MV-4-11 (cell line): ENCODE measurements at places on chromosomes 1 and 21.

DNA sequence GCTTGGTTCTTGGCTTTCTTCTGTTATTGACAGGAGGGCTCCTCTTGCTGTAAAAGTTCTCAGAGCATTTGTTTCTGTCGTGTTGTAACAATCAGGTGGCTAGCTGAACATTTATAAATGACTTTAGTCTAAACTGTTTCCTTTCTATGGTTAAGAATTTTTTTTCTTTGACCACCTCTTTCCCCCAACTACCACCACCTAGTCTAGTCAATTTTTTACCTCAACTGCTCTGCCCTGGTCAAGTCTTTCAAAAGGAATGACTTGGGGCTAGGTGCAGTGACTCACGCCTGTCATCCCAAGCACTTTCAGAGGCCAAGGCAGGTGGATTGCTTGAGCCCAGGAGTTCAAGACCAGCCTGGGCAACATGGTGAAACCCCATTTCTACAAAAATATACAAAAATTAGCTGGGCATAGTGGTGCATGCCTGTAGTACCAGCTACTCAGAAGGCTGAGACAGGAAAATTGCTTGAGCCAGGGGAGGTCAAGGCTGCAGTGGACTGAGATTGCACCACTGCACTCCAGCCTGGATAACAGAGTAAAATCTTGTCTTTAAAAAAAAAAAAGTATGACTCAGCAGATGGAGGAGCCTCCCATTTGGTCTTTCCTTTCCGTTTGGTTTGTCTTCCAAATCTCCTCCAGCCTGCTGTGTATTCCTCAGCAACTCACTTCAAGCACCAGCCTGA lies 40.7 kb downstream of the MAP3K21 start:
- DNase-seq = no peak

DNA sequence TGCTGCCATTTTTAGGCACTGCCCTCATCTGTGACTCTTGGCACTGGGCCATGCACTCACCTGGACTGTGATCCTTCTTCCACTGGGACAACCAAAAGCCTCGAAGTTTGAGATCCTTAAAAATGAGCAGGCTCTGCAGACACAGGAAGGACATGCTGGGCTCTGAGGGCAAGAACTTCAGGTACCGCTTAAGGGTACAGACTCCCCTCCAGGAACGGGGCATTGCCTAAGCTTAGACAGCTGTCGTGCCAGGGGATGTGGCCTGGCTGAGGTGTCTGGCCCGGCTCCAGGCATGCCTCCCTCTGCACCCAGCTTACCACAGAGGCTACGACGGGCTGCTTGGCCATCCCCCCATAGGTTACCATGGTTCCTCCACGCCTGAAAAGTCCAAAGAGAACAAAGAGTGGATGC lies 14.2 kb upstream of the SRSF4 start:
- no peak for DNase-seq

DNA sequence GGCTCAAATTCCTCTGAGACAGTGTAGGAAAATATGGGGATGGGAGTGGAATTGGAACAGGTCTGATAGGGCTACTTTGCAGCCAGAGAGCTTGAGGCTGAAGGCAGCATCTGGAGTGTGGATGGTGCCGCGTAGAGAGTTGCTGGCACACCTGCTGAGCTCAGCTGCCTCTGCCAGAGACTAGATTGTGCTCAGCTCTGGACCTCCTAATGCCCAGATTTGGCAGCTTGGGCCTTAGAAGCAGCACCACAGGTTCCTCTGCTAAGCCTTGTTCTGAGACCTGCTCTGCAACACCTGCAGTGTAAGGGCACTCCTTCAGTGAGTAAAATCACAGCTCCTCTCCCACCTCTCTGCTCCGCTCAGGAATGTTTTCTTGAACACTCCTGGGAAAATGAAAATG lies 23.3 kb downstream of the ACOT11 start:
- DNase-seq = no peak

- peak; percentile 69 for DNase-seq
These were observed 16.9 kb downstream of the SLC2A1 start for GRCh38 chr1:42941640-42942330.
